ENCODE measurements at places on chromosomes 2 and 18.

DNA sequence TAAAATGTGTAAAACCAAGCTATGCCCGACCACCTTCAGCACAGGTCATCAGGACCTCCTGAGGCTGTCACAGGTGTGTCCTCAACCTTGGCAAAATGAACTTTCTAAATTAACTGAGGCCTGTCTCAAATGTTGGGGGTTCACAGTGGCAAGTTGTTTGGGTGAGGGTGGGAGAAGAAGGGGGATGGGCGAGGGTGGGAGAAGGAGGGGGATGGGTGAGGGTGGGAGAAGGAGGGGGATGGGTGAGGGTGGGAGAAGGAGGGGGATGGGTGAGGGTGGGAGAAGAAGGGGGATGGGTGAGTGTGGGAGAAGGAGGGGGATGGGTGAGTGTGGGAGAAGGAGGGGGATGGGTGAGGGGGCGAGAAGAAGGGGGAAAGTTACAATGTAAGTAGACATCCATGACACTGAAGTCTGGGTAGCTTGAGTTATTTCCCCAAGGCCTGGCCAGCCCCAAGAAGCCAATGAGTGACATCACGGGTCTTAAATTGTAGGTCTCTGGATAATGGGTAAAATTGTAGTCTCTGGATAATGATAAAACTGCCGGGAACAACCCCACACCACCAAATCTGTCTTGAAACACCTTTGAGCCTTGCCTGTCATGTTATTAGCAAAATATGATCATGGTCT, 56.3 kb downstream of the TIMM21 start:
- DNase-seq = no peak

DNA sequence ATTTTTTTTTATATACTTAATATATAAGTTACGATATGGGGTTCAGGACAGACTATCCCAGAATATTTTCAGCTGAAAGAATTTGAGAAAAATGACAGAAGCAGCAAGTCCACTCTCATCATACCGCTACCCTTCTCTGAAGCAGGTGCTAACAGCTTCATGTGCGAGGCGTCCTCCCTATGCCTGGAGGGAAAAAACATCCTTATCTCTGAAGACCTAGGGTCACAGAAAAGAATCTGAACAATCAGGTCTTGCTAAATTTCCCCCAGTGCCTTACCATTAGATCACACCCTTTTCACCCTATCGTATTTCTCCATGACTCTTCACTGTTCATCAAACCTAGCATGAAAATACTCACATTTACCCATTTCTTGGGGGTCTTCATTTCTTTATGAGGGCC, 51.9 kb upstream of the CREB1 start:
- no peak for DNase-seq

GRCh38 chr18:72107647-72108383, 436.3 kb downstream of the CBLN2 start:
- no peak for DNase-seq

DNA sequence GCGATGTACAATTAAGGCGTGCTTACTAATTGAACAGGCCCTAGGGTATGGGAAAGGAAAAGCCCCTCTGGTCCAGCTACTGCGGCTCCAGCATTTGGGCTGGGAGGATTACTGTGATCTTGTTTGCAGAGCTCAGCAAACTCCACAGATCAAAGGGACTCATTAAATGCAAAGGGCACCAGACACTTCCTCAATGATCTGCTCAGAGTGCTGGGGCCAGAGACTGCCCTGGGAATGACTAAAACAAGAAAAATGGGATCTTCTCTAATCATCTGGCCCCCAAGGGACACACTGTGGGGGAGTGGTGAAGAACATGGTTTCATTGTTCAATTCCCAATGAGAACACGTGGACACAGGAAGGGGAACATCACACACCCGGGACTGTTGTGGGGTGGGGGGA, 85.0 kb downstream of the MARCHF4 start:
- DNase-seq = no peak

DNA sequence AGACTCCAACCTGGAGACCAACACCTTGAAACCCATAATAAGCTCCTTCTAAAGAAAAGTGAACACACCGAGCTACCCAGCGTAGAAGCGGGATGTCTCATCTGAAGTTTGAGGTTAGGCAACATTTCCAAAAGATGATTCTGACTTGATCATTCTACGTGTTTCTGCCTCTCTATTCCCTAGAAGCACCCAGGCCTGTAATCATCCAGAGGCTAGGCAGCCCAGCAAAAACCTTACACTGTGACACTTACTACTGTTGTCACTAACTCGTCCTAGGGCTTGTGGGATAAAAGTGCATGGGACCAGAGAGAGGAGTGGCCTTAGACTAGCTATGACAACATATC, 1.4 kb downstream of the ZBTB14 start:
- no peak for DNase-seq

DNA sequence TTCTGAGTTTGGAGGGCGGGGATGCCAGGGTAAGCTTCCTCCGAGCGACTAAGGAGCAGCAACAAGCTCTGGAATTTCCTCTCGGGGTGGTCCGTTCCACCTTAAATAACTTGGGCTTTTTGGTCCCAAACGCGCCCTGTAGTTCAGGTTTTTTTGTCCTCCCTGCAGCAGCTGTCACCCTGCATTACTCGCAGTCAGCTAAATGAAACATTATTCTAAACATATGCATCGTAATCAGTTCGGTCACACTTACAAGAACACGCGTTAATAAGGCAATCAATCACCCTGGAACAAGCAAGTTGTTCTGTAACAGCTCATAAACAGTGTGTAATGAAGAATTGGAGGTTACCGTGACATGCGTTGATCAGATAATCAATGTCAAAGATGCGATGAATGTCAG, 8.3 kb downstream of the EVX2 start:
- no peak for DNase-seq
